Activated naive CD4-positive, alpha-beta T cell (primary cell): ENCODE measurements at places on chromosomes 2 and 18.

DNA sequence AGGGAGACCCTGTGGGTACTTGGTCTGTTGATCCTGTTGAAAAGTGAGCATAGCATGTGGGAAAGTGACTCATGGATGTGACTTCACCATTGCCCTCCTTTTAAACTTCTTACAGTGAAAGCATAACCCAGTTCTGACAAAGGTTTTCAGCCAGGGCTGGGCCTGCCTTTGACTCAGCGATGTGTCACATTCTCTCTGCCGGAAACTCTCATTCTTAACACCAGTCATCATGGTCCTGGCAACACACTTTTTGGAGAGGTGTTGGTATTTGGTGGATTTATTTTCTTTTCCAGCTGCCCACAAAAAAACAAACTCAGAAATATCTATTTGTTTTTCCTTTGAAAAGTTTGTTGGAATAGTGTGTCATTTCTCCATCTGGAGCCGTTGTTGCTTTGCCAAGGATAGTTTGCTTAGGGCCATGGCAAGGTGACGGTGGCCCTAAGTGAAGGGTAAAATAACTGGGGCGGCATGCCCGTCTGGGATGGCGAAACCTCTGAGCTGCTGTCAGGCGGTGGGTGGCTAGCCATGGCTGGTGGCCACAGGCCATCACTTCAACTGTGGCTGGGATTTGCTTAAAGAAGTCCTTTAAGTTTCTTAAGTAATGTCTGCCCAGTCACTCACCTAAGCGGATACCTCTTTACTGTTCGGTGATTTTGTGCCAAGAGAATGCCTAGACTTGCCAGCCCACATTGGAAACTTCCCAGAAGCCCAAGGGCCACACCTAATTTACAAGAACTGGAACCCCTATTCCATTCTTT lies 123.3 kb downstream of the LTBP1 start:
- no peak for DNase-seq

DNA sequence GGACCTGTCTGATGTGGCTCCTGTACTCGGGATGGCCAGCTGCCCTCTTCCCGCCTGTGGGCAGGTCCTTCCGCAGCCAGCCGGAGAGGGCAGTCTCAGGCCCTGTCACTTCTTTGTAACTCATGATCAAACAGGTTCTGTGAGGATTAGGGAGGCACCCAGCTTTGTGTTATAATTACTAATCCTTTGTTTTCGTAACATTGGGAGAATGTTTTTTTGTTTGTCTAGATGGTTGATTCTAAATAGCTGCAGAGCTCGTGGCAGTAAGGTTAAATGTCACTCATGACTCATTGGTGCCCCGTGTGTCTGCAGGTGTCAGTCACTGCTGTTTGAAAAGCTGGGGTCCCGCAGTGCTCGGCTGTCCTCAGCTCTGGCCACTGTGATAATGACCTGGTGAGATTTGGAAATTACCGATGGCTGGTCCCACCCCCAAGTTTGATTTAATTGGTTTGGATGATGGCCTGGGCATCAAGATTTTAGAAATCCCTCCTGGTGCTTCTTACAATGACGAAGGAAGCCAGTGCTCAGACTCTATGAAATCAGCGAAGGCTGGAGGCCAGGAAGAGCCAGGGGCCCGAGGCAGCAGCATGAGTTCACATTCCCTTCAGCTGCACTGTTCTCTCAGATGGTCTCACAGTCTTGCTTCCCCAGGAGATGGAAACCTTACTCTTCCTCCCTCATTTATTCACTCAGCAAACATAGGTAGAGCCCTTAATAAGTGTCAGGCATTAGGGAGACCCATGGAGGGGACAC lies 172.8 kb downstream of the VAPA start:
- no peak for DNase-seq

- no peak for DNase-seq
Measured at GRCh38 chr2:190636361-190636760, 12.5 kb upstream of the NAB1 start.

DNA sequence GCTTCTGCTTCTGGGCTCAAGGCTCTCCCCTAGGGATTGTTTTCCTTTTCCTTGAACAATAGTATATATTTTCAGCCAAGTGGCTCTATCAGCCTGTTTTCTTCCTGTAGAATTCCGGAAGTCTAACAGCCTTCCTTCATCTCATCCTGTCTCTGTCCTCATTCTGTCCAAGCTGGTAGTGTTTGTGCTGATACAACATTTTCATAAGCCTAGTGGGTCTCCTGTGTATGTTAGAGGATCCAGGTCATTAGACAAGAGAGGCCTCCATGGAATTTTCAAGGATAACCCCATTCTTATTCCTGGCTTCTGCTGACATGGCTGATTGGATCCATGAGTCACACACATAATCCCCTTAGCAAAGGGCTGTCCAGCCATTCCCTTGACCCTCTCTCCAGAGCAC lies 467.6 kb downstream of the PTPRM start:
- DNase-seq: no peak

GRCh38 chr2:237213315-237214022 lies 127.8 kb downstream of the COPS8 start:
- DNase-seq: no peak

DNA sequence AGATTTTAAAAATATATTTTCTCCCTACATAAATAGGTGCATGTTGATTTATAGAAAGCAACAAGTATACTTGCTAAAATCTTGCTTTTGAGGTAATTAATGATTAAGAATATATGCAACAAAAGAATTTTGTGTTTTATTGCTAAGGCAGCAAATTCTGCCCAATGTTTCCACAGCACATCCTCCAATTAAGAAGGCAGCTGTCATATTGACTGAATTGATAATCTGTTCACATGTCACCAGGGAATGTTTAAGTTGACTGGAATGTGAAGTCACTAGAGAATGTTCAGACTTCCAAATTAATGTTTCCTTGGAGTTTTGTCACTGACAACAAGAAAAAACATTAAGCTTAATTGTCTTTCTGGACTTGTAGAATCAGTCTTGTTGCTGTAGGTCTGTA lies 1602.7 kb upstream of the SLC39A10 start:
- no peak for DNase-seq

DNA sequence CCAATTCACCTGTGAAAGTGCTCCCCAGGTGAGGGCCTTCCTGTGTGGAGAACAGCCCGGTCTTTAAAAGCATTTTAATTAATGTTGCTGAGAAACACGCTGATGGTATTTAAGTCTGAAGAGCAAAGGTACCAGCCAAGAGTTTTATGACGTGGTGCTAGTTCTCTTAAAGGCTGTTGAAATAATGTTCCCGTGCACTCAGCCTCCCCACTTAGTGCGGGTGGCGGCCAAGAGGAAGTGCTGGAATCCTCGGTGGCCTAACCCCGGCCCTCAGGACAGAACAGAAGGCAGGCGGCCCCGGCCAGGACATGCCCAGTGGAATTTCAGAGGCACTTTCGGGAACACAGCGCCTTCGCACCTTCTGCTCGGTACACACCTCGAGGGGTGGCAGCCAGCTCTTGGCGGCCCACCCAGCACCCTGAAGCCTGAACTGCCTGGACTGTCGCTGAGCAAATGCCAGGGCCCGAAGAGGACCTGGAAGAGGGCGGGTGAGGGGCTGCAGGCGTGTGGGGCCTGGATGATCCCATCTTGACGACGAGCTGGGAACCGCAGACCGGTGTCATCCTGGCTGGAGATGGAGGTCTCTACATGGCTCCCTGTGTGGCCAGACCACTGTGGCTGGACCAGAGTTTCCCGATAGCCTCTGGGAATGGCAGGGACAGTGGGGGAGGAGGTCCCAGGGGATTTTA lies 142.9 kb downstream of the ASB1 start:
- DNase-seq: no peak

DNA sequence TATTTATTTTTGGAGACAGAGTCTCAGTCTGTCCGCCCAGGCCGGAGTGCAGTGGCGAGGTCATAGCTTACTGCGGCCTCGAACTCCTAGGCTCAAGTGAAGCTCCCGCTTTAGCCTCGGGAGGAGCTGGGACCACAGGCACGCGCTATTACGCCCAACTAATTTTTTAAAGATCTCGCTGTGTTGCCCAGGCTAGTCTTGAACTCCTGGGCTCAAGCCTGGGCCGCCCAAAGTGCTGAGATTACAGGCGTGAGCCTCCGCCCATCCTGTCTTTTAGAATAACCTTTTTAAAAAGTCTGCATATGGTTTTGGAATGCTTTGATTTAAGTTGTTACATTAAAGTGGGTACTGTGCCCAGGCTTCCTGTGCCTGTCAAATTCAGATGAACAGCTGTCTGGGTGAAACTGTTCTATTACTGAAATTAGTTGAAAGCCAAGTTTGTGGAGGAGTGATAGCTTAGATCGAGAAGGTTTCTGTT lies 944 bp downstream of the RAB3GAP1 start:
- DNase-seq: no peak

DNA sequence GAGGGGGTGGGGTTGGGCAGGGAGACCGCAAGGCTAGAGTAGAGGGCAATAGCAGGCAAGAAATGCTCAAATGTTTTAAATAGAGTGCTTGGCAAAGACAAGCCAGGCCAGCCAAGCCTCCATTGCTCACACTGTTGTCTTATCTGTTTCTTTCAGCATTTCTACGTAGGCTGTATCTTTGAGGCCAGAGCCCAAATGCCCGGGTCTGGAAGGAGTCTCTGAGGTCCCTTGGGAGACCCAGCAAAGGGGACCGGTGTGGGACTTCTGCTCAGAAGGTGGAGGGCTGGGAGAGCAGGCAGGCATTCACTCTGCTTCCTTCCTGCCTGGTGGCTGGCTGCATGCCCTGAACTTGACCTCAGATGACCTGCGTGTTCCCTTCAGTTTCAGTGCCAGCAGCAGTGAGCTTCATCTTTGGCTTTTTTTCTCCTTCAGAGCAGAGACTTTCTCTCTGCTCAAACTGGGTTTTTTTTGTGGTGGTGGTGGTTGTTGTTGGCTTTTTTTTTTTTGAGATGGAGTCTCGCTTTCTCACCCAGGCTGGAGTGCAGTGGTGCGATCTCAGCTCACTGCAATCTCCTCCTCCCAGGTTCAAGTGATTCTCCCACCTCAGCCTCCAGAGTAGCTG lies 13.7 kb upstream of the TET3 start:
- DNase-seq: no peak

DNA sequence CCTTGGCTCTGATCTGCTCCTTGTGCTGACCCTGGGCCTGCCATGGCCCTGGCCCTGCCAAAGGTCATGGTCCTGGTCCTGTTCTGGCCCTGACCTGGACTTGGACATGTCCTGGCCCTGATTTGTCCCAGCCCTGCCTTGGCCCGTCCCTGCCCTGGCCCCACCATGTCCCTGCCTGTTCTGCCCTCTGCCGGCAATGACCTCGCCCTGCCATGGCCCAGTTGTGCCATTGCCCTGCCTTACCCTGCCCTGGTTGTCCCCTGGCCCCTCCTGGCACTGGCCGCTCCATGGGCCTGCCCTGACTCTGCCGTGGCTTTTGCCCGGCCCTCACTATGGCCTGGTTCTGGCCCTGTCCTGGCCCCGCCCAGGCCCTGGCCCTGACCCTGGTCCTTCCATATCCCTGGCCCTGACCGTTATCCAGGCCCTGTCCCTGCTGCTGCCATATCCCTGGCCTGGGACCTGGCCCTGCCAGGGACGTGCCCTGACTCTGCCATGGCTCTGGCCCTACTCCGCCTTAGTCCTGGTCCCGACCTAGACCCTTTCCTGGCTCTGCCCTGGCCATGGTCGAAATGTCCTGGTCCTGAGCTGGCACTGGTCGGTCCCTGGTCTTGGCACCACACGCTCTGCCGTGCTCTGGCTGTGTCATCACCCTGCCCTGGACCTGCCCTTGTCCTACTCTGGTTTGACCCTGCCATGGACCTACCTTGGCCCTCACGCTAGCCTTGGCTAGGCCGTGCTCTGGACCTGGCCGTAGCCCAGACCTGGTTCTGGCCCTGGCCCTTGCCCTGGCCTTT lies 6.8 kb upstream of the ANKRD62 start:
- DNase-seq: no peak

DNA sequence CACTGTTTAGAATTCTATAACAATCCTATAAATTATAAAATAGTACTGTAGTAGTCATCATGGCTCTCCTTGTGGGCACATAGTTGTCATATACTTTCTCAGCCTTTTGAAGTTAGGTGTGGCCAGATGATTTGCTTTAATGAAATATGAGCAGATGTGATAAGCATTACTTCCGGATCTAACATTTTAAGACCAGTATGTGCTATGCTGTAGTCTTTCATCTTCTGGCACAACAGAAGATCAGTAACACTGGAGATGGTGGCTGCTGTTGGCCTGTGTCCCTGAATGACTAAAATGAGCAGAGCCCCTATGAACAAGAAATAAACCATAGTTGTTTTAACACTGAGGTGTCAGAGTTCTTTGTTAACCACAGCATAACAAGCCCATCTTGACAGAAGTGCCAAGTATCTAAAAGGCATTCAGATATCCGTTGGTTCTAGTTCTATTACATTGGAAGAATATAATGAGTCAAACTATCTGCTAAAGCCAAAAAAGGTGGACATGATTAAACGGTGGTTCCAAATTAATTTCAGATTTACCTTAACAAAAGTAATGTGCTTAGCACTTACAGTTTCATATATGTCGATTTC lies 6.3 kb downstream of the MEX3C start:
- no peak for DNase-seq

DNA sequence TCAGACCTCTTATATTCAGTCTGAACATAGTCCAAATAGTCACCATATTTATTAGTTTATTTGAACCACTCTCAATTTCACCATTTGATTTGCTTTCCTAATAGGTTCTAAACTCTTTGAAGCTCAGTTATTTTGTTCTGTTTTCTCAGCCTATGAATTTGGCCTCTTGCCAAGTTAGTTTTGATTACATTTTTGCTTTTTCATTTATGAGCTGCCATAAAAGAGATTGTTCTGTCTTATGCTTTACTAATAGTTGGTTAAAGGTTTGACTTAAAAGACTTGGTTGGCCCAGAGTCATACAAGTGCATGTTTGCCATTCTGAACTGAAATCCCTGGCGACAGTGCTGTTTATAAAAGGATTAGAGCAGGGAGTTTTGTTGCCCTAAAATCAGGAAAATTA lies 85.9 kb upstream of the RANBP2 start:
- no peak for DNase-seq

- DNase-seq: no peak
Measured at GRCh38 chr18:48161911-48162698, 231.6 kb upstream of the SMAD2 start.

DNA sequence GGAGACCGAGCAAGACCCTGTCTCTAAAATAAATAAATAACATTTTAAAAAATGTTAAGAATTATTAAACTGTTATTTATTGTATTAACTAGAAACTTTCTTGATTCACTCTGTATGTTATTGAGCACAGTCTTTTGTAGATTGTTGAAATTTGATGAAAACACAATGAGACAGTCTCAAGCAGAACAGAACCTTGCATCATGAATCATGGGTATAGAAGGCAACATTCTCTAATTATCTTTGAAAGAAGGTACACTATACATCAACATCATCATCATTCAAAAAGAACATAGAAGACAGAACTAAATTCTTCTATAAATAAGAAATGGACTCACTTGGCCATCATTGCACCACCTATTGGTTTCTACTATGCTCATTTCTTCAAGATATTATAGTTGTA lies 67.7 kb downstream of the SLC8A1 start:
- no peak for DNase-seq

- DNase-seq: no peak
Measured at GRCh38 chr2:147623328-147623727, 221.5 kb upstream of the ACVR2A start.

DNA sequence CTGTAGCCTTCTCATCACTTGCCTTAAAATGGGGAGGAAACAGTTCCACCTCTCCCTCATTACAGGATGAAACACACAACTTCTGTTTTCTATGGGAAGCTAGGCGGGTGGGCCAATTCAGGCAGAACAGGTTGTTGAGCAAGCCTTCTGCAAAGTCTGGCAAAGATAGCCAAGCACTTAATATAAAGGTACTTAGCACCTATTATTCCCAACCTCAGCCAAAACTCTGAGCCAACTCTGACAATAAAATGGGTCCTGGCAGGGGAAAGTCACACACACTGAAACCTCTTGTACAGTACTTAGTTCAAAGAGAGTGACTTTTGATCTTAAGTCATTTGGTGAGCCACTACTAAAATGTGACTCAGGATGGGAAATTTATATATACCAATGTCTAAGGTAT lies 15.8 kb upstream of the SOCS6 start:
- no peak for DNase-seq
